ENCODE measurements at places on chromosomes 7 and 10.

- no peak for DNase-seq
Observed at GRCh38 chr7:81839708-81840369, 70.0 kb upstream of the HGF start.

DNA sequence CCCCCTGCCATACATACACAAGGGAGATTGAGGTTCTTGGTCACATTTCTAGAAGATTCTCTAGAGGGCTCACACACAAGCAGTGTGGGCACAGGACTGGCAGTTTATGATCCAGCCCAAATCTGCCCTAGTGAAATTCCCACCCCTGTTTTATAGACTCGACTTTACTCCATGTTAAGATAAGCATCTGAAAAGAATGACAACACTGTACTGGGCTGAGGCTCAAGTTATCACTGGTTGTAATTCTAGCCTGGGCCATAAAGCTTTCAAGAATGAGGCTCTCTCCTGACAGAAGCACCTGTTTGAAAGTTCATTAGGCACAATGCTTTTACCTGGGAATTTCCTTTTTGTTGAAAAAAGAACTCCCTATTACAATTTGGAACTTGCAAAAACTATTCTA is 195.6 kb upstream of the GLI3 start:
- DNase-seq = no peak

GRCh38 chr10:20156511-20156910 is 340.3 kb downstream of the PLXDC2 start:
- DNase-seq = no peak

GRCh38 chr10:807163-807957 is 117.9 kb upstream of the DIP2C start:
- no peak for DNase-seq

GRCh38 chr7:74300926-74301325 is 11.7 kb downstream of the CLIP2 start:
- no peak for DNase-seq

DNA sequence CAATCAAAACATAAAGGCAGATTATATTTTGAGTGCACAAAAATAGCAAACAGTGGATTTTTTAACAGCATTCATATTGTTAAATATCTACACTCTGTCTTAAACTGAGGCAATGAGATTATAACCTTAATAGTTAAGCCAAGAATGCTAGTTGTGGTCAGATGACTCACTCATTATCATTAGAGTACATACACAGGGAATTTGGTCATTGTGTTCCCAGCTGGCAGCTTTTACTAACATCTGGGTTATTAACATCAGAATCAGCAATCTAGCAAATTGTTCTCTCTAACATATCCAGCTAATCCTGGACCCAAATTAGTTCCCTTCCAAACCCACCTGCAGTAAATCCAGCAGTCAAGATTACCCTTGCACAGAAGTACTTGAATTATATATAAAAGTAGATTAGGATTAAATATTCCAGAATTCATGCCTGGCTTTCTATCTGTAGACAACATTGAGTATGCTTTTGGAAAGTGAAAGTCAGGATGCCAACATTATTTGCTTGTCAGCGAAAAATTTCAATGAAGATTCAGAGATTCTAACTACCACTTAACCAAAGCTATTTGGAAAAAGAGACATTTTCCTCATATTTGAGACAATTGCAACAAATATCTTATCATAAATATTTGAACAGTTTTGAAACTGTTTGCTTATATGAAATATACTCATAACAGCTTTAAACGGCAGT is 1035.6 kb upstream of the PHF14 start:
- no peak for DNase-seq

- DNase-seq = no peak
Observed at GRCh38 chr10:123997013-123997412, 96.4 kb downstream of the CHST15 start.

DNA sequence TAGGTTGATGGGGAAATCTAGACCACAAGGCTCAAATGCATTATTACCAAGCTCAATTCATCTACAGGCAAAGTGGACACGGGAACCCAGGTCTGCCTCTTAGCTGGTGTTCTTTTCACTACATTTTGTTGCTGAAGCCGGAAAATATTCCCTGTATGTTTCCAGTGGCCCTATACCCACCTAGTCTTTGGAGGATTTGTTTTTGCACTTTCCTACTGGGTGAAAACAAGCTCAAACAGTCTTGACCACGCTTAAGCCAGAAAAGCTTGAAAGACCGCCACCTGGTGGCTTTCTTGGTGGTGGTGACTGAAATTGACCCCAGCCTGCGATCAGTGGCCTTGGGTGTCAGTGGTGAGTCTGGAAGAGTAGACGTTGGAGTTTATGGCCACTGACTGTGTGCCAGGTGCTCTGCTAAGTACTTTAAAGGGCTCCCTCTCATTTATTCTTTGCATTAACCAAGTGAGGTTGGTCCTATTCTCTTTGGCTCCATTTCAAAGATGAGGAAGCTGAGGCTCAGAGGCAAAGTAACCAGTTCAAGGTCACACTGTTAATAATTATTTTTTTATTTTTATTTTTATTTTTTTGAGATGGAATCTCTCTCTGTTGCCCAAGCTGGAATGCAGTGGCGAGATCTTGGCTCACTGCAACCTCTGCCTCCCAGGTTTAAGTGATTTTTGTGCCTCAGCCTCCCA is 11.1 kb upstream of the CRTAC1 start:
- no peak for DNase-seq

- DNase-seq = no peak
Observed at GRCh38 chr10:112261281-112261822, 21.8 kb upstream of the TECTB start.

DNA sequence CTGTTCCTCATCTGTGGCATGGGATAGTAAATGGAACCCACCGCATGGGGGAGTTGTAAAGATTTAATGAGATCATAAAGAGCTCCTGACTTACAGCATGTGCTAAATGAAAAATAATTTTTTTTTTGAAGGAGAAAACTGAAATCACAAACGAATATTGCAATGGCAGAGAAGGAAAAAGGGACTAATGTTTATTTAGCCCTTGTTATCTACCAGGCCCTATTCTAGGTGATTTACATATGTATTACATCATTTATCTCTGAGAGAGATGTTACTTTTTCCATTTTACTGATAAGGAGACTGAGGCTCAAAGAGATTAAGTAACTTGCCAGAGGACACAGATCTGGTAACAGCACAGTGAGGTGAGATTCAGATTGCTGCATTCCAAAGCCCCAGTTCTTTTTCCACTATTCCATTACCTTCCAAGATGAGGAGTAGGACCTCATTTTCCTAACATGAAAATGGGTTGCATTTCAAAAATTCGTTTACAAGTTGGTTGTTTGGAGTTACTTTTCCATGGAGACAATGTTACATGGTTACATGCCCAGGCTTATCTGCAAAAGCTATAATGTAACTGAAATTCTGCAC is 28.6 kb downstream of the VCL start:
- DNase-seq = no peak

Measured in NCI-H2081 treated with DMSO at 0.1 percent for 48 hours (cell line).